ENCODE measurements at places on chromosomes 2 and 18. TPM values are rescaled to one million over a fixed set of nuclear protein-coding genes. Genes with fewer than 3 reads are reported as not detected.
A peak's percentile ranks its signal among the peaks of the same experiment; 100 is the strongest.

DNA sequence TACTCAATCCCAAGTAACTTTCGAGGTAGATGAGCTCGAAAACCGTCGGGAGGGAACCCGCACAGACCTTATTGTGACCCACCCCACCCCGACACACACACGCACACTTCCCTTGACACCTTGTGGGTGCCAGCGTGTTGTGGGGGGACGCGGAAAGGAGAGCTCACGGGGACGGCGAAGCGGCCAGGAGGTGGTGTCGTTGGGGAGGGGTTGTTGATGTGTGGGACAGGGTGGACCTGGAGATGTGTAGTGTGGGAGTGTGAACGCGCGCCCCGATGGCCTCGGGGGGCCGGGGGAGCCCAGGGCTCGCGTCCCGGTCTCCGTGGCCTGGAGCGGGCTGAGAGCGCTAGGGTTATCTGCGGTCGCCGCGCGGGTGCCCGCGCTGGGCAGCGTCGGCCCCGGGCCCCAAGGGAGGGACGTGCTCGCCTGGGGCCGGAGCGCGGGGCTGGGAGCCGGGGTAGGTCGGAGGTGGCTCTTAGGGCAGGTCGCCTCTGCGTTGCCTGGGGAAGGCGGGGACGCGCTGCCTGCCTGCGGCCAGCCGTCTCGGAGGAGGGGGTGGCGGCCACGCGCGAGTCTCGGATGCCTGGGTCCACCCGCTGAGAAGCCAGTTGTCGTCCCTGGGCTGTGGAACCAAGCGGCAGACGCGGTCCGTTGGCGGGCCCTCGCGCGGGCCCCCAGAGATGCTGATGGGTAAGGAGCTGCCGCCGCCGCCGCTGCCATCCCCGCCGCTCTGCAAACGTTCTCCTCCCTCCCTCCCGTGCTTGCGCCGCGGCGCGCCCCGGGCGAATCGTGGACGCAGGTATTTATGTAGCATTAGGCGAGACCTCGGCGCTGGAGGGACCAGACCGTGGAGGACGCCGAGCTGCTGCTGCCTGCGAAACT lies 1.6 kb downstream of the KLHL29 start:
- DNase-seq: peak; percentile 68

DNA sequence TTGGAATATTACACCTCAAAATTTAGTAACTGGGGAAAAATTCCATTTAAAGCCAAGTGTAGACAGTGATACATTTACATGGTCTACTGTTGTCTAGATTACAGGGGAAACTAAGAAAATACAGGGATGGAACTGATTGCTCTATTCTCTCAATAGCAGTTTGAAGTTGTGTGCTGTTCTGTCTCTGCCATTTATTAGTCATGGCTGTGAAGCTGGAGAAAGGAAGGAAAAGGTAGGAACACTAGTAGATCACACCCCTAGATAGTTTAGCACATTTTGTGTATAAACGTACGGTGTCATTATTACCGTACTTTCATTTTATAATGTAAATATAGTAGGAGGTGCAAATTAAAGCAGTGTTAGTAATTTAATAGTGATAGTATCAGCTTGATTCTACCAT lies 170.5 kb downstream of the PHLPP1 start:
- no peak for DNase-seq

GRCh38 chr2:144889348-144889747 lies 369.4 kb upstream of the ZEB2 start:
- DNase-seq: no peak

The SERPINB3 gene
- total RNA-seq: not detected

DNA sequence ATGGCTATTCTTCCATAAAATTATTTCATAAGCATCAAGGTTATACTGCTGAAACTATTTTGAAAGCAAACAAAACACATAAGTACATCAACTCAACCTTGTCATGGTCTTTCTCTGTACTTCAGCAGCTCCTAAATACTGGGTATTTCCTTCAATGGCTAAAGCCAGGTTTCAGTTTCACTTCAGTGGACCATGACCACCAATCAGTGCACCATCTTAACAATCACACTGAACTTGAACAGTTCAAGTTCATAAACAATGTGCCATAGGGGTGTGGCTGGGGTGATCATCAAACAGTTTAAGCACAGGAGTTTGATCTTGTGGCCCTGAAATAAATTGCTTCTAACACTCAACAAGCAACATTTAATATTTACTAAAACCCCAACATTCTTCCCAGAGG lies 124.1 kb upstream of the FIGN start:
- DNase-seq: no peak

GRCh38 chr2:26464390-26465265 lies 13.3 kb downstream of the OTOF start:
- DNase-seq: no peak

The PIEZO2 gene
- total RNA-seq: 45.3 TPM

The RTP5 gene
- total RNA-seq: 0.43 TPM

GRCh38 chr2:23456881-23457760 lies 72.1 kb downstream of the KLHL29 start:
- DNase-seq: no peak

The EIF2AK3 gene
- 33.3 TPM for total RNA-seq

DNA sequence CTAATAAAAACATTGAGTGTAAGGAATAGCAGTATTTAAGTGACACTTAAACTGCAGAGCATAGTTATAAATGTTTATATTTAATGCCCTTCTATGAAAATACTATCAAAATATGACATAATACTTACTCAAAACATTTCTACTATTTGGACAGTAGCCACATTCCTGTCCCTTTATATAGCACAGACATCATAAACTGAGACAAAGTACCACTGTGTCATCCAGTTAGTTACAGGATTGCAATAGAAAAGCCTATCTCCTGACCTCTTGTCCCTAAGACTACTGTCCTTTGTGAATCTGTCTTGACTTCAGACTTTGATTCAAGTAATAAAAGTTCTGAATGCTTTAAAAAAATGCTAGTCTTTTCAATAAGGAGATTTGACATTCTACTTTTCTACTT lies 1528.5 kb upstream of the NXPH2 start:
- no peak for DNase-seq

GRCh38 chr2:44498551-44498950 lies 136.8 kb downstream of the CAMKMT start:
- DNase-seq: no peak

DNA sequence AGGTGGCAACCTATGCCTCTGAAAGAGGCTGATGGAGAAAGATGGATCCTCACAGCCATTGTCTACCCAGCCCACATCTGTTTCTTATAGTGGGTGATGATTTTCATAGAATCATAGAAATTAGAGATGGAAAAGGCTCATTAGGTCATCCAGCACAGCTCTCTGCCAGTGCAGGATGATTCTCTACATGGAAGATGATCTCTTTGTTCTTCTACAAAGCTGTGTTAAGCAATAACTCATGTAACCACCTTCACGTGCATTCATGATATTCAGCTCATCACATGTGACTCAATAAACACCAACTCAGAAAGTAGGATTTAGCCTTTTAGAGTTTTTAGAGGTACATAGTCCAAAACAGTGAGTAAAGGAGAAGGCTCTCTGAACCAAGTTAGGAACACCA lies 539.4 kb upstream of the ID2 start:
- DNase-seq: no peak

The PCARE gene
- not detected for total RNA-seq

DNA sequence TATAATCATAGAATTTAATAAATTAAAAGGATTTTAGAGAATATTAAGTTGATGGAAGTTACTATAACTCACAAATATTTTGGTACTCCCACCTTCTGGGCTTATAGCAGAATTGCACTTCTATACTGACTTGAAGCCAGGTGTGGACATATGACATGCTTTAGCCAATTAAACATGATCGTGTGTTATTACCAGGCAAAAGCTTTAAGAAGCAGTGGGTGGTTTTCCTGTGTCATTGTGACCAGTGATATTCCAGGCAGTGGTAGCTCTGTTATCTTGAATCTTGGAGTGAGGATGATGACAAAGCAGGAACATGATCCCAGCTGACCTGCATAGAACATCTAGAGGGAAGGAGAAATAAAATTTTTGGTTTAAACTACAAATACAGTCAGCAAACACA lies 370.9 kb upstream of the ZEB2 start:
- peak; percentile 23 for DNase-seq

DNA sequence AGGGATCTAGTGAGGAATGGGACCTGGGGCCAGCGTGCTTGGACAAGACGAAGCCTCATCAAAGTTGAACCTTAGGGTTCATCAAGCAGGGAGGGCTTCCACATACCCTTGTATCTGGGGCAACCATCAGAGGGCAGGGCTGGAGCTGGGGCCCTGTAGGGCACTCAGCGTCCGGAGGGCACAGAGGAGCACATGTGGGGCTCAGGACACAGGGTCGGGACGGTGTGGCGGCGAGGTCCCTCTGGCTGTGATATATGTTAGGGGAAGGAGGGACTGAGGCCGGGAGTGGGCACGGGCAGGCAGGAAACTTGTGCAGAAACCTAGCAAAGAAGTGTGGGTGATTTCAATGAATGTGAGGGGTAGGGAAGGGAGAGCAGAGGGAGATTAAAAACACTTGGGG lies 244.0 kb downstream of the AGAP1 start:
- DNase-seq: no peak

DNA sequence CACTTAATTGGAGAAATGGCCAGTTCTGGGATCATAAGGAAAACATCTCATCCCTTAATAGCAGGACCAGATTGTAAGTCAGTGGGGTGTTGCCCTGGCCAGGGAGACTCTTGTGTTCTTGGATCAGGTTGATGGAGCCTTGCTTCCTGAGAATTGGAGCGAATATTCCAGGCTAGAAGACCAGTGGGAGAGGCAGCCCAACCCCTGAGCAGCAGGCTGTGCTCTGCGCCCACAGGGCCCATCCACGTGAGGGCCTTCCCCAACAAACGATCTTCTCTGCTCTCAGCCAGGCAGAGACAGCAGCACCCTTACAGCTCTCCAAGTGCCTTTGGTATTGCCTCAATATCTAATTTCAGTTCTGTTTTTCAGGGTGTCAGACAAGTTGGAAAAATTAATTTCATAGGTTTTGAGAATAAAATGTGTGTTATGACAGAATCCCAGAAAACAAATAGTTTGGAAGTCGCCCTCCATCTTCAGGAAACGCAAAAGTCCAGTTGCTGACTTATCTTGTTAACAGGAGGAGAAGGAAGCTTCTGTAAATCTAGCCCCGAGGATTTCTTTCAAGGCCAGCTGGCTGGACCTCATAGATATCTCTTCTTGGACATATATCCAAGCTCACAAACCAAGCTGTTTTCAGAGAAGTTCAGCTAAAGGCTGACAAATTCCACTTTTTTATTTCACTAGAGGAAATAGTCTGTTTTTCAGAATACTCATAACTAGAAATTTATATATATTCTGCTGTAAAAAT lies 105.5 kb downstream of the COPS8 start:
- no peak for DNase-seq

Data from stomach (tissue), 19 donors.